Activated T-helper 1 cell treated with anti-CD3 and anti-CD28 coated beads, Interleukin-2, amount 50 U/mL, for 16 hours (primary cell): ENCODE measurements at places on chromosomes 1 and 21.
A peak's percentile ranks its signal among the peaks of the same experiment; 100 is the strongest.

- DNase-seq: no peak
Measured at GRCh38 chr1:168521401-168522000, 22.3 kb downstream of the XCL2 start.

- DNase-seq: no peak
Measured at GRCh38 chr1:207004931-207005830, 27.4 kb downstream of the C1orf116 start.

GRCh38 chr1:248404024-248404423 is 1.2 kb downstream of the OR2T1 start:
- no peak for DNase-seq

DNA sequence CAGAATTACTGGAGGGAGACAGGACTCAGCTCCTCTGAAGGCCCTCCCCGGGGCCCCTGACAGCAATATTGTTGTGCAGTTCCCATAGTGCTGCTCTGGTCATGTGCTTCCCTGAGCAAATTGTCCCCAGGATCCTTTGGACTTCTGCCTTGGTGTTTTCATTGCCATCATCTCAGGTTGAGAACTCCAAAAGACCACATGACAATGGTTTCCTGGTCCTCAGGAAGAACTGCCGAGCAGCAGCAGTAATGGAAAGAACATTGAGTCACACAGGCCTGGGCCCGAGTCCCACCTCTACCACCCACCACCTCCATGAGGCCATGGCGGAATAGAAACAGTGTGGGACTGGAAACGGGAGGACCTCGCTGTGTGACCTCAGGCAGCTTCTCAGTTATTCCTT is 6.3 kb upstream of the CTTNBP2NL start:
- no peak for DNase-seq

- DNase-seq: no peak
Measured at GRCh38 chr1:218312509-218312908, 27.4 kb downstream of the RRP15 start.

- DNase-seq: no peak
Measured at GRCh38 chr1:78687914-78688313, 38.3 kb downstream of the IFI44 start.

- DNase-seq: no peak
Measured at GRCh38 chr21:17352996-17353655, 159.7 kb upstream of the CXADR start.

GRCh38 chr1:23422241-23422877 is 2.2 kb downstream of the TCEA3 start:
- DNase-seq: peak; percentile 39

DNA sequence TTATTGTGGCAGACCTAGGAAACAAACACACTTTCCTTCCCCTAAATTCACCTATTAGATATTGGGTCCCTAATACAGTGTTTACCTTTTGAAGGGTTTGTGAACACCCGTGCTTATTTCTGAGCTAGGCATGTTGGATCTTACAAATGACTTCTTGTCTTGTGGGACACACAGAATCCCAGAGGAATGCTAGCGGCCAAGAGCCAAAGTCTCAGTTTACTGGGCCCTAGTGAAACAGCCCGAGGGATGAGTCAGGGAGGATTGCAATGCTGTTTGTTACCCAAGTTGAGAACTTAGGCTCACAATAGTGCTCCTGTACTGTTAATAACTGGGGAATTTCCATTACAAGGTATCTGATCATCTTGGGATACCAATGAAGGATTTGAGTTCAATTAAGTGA is 100.1 kb upstream of the AKT3 start:
- DNase-seq: no peak

DNA sequence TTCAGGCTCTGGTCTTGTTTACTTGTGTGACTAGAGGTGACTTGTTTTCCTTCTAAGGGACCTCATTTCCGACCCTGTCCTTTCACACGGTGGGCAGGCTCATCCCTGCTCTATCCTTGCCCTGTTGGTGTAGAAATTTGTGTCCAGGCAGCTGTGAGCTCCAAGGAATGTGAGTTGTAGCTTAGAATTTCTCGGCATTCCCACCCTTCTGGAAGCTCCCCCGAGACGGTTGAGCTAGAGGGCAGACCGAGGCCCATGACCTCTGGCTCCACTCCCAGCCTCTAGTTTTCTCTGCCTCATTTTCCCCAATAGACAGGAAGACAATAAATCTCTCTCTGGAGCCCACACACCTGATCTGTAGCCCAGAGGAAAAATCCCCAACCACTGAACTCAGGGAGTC is 100.9 kb downstream of the NAV1 start:
- DNase-seq: no peak

DNA sequence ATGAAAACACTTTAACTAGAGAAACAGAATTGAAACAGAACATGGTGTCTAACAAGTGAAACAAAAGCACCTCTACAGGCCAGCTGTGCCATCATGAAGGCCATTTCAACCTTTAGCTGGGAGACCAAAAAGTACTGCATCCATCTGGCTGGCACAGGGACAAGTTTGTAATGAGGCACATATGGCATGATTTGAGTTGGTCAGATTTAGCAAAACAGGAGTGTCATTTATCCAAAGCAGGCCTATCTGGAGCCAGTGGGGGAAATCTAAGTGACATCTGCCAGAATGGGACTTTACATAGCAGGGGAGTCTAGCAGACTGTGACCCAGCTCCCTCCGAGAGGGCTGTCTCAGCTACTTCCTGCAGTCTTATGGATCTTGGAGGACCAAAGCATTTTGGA is 51.9 kb downstream of the DNTTIP2 start:
- no peak for DNase-seq

GRCh38 chr1:241077386-241078147 is 279.4 kb downstream of the RGS7 start:
- DNase-seq: no peak

DNA sequence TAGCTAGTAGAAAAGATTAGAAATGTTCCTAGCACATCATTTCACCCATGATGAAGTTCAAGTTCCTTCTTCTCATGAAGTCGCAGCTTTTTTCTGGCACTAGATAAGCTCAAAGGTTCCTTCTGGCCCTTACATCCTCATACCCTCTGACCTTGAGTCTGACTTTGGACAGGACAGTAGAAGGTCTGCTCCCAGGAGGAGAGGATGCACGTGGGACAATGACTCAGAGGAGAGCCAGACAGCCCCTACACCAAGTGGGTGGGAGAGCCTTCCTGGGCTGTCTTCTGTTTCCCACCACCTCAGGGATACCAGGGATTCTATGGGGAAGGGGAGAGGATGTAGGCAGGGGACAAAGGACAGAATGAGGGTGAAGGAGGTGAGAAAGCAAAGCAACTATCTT is 86.0 kb downstream of the HHIPL2 start:
- no peak for DNase-seq

GRCh38 chr1:13779930-13780329 is 79.9 kb downstream of the PRDM2 start:
- no peak for DNase-seq

- no peak for DNase-seq
Measured at GRCh38 chr1:7317888-7318287, 453.2 kb upstream of the VAMP3 start.

- no peak for DNase-seq
Measured at GRCh38 chr1:244788493-244789275, 46.8 kb upstream of the COX20 start.

- DNase-seq: no peak
Measured at GRCh38 chr1:157145076-157145475, 6.9 kb upstream of the ETV3 start.

GRCh38 chr1:74570797-74571492 is 58.5 kb upstream of the LRRC53 start:
- no peak for DNase-seq

DNA sequence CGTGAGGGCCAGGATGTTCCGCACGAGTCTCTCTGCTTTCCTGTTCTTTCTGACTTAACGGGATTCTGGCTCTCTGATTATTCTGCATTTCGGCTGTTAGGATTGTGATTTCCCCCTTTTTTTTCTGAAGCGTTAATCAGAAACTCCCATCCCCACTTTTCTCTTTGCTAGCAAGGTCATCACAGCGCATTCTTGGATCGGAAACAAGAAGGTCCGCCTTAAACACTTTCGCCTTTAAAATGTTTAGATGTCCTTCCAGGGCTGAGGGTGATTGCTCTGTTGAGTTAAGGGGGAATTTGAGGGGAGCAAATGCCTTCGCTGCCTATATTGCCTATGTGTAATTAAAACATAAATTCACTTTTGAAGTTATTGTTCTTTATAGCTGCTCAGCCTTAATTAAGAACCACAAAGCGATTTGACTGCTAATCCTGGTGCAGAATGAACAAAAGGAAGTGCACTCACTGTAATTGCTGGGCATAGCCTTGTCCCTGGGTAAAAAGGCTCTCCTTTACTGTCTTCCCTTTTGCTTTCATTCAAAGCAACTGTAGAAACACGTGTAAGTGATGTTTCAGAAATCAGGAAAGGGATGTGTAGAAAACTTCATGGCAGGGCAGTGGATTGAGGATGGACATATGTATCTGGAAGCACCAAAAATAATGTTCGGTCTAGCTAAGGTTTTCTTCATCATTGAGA is 1.2 kb downstream of the LAMC1 start:
- no peak for DNase-seq

DNA sequence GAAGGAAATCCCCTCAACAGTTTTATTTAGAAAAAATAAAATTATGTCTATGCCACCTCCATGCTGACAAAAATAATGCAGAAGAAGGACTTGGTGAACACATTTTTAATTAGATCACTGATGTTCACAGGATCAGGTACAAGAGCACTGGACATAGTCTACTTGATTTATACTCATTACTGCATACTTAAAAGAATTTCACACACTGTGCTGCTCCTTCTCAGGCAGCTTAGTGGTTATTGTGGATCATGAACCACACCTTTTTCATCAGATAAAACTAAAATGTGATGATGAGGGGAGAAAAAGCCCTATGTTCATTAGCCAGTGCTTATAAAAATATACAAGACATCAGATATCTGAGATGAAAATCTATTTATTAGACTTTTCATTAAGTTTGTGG is 103.3 kb upstream of the DPH5 start:
- no peak for DNase-seq

- no peak for DNase-seq
Measured at GRCh38 chr1:34761176-34761761, 1.7 kb downstream of the GJB4 start.

DNA sequence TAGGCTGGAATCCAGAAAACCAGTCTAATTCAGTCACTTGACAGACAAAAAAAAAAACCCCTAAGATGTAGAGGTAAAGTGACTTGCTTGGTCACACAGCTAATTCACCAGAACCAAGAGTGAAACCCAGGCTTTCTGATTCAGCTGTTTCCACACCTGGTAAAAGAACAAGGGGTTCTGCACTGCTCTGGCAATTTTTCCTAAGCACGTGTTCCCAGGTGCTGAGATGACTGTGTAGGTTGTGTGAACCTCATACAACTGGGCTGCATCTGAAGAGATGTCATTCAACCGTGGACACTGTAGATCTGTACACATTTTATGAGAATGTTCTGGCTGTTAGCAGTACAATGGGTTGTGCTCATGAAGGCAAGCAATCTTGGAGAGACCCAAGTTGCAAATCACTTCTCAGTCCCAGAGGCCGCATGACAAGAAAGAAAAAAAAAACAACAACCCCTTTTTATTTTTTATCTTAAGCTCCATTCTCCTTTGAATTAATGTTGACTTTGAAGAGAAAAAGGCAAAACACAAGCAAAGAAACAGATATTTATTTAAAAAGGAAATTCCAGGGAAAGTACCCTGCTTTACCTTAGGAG is 95.4 kb downstream of the INTS7 start:
- DNase-seq: peak; percentile 4

- DNase-seq: no peak
Measured at GRCh38 chr1:82893712-82894470, 1093.2 kb downstream of the ADGRL2 start.

- DNase-seq: no peak
Measured at GRCh38 chr1:230098723-230099122, 31.7 kb downstream of the GALNT2 start.

DNA sequence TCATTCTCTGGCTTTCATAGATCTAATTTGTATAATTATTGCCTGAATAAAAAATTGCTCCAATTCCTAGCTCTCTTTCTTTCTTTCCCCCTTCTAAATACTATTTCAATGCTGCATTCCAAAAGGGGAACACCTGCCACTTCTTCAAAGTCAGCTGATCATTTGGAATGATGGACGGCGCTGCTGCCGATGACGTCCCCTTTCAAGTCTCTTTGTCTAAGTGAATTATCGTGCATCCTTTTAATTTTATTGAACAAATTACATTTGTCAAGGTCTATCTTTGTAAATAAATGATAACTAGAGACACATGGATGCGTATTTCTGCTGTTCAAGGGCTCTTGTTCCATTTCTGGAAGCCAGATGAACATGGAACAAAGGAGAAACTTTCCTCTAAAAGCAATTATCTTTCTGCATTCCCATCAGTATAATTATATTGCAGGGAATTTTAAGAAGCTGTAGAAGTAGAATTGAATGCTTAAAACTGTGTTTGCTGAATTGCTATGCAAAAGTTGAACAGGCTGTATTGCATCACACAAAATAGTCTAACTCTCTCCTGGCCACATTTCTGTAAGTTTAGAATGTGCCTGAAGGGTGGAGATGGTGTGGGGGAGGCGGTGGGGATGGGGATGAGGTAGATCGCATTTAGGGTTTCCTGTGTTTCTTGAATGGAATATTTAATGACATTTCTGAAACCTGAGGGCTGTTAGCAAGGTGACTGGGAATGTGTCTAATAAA is 191.9 kb upstream of the LMO4 start:
- DNase-seq: no peak

DNA sequence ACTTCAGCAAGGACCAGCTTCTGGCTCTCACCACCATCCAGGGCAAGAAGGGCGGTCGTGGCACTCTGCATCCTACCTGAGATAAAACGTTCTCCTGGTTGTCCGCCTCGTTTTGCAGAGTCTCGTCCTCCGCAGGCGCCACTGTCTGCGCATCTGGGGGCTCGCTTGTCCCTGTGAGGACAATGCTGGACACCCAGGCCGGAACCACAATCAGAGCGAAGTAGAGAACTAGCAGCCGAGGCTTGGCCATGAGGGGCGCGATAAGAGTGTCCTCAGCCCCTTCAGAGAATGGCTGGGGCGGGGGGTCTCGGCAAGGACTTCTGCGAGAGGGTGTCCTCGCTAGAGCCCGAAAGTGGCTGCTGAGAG is 505 bp downstream of the OLFML2B start:
- DNase-seq: no peak

DNA sequence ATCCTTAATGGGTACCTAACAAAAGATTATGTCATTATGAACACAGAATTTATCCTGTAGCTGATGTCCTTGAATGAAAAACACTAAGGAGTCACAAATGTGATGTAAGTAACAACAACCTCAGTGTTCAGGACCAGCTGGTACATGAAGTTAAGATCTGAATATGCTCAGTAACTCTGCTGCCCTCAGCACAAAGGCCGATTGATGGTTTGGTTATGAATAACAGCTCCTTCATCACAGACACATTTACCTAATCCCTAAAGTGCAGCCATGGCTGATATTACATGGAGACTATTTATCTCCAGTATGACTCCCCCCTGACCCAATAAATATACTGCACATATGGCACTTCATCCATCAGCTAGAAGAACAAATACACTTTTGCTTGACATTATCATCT is 75.2 kb downstream of the PLPPR5 start:
- no peak for DNase-seq

- no peak for DNase-seq
Measured at GRCh38 chr21:46304437-46304836, 18.3 kb downstream of the YBEY start.
